KG1 (cell line): ENCODE measurements at places on chromosomes 2 and 18.

- DNase-seq: no peak
These were observed 39.3 kb upstream of the EDAR start for GRCh38 chr2:109028277-109028676.

DNA sequence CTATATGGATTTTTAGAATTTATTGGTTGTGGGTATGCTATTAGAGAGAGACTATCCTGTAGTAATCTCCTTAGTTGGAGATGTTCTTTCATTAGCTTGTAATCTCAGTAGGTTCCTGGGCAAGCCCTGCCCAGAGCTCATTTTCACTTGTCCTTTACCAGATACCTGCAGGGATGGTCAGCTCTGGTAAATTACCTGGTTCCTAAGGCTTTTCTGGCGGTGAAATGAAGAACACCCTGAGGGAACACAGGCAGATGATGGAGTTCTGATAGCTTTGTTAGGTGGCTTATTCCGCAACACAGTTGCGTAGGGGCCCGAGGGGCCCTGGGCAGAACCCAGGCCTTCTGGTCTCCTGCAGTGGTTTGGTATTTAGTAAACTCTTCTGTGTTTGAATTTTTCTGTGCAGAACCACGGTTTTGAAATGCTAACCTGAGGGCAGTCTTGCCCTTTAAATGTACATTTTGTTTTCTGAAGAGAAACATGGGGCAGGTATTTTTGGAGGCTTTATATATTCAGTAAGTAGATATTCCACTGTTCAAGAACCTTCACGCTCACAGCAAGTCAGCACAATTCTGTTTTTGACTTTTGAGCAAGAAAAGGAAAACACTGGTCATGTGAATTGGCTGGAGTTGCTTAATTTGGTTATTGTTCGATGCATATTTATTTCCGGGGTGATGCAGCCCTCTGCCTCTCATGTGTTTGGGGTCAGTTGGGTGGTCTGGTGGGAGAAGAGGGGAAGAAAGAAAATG is 22.4 kb downstream of the ZNF532 start:
- no peak for DNase-seq

- DNase-seq: no peak
These were observed 37.0 kb upstream of the CRIM1 start for GRCh38 chr2:36318547-36318946.

GRCh38 chr2:194126418-194126817 is 1530.6 kb upstream of the SLC39A10 start:
- no peak for DNase-seq

GRCh38 chr18:63603772-63604171 is 16.6 kb downstream of the SERPINB13 start:
- DNase-seq: no peak

DNA sequence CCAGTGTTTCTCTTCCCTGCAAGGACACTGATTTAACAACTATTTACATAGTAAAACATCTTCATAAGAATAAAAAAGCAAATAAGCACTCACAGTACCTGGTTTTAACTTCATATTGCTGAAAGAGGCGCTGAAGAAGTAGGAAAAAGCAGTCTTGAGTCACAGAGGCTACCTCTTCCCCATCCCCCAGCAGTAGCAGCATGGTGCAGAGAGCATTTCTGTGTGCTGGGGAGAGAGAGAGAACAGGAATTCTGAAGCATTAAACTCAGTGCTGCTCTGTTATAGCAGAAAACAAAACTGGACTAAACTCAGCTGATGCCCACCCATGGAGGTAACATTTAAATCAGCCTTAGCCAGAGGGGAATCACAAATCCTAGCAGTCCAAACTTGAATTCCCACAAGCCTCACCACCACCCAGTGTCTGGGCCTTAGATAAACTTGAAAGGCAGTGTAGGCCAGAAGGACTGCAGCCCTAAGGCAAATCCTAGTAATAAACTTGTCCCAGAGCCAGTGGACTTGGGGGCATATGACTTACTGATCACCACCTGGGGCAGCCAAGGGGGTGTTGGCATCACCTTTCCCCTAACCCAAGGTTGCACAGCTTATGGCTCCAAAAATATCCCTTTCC is 321.8 kb upstream of the CWC22 start:
- no peak for DNase-seq

- DNase-seq: no peak
These were observed 15.9 kb downstream of the RTP5 start for GRCh38 chr2:241885291-241885945.
